ENCODE measurements at places on chromosomes 13 and 19. TPM values are rescaled to one million over a fixed set of nuclear protein-coding genes. Genes with fewer than 3 reads are reported as not detected.

DNA sequence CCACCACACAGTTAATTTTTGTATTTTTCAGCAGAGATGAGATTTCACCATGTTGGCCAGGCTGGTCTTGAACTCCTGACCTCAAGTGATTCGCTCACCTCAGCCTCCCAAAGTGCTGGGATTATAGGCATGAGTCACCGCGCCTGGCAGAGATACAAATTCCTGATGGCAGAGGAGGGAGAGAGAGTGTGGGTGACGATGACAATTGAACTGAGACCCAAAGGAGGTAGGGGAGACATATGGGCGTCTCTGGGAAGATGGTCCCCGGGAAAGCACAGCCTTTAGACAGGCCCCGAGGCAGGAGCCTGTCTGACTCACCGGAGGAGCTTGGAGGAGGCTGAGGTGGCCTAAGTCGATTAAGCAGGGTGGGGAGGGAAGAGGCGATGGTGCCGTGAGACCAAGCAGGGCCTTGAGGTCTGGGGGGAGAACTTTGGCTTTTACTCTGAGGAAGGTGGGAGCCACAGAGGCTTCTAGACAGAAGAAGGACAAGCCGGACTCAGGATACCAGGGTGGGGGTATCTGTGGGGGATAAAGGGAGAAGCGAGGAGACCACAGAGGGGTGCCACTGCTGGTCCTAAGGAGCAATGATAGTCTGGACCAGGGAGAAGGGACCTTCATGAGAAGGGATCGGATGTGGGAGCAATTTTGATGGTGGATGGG lies 38.2 kb downstream of the ARRDC2 start:
- DNase-seq = peak; percentile 95

Gene CEACAM3
- not detected for total RNA-seq

GRCh38 chr13:37001921-37002250 lies 1.3 kb downstream of the EXOSC8 start:
- DNase-seq = no peak

GRCh38 chr19:8262431-8262830 lies 45.7 kb downstream of the CD320 start:
- no peak for DNase-seq

DNA sequence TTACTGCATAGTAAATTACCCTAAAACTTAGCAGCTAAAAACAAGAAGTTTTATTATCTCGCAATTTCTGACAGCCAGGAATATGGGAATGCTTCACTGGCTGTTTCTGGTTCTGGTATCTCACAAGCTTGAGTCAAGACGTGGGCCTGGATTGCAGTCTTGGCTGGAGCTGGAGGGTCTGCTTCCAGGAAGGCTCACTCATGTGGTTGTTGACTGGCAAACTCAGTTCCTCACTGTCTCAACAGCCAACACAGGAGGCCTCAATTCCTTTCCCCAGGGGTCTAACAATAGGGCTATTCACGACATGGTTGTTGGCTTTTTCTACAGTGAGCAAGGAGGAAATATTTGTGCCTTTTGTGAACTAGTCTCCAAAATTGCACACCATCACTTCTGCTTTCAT lies 146.3 kb downstream of the GPC5 start:
- DNase-seq = no peak

Gene PEAK3
- total RNA-seq = not detected

- no peak for DNase-seq
Measured at GRCh38 chr13:48094404-48094780, 512 bp downstream of the MED4 start.

- no peak for DNase-seq
Measured at GRCh38 chr13:50406831-50407230, 391.6 kb downstream of the KCNRG start.

DNA sequence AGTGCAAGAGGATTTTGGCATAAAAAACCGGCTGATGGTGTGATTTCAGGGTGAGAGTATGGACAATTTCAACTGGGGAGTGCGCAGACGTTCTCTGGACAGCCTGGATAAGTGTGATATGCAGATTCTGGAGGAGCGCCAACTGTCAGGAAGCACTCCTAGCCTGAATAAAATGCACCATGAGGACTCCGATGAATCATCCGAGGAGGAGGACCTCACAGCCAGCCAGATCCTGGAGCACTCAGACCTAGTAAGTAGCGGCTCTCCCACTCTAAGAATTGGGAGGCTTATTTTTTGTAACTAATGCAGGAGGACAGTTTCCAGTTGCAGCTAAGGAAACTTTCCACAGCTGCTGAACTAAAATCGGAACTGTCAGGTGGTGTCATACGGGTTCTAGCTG lies 53.6 kb downstream of the ZAR1L start:
- peak; percentile 79 for DNase-seq

- DNase-seq = peak; percentile 98
Measured at GRCh38 chr19:33472691-33473652, 48.6 kb downstream of the PEPD start.

DNA sequence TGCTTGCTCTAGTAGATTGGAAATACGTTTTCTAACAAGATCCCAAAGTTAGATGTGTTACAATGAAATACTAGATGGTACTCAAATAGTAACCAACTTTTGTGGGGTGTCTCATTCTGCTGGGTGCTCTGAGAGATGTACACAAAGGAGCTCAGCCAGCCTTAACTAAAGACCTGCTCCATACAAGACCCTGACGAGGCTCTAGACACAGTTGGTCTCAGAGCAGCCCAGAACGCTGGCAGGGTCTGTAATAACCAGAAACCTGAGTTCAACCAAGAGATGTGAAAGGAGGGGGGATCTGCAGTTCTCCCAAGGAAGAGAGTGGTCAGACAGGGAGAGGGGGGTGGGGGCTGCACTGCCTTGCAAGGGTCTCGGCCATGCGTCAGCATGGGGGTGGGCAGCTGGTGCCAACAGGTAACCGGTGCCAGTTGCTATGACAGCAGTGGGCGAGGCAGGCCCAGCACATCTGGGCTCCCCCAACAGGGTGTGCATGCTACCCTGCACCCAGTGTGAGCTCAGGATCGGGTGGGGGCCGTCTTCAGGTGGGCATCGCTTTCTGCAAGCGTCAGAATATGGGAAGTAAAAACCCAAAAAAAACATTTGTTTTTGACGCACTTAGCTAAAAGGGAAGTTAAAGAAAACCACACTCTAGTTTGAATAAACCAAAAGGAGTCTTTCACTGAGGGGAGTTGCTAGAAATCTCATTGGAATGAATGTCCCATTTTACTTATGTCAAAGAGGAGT lies 68.0 kb upstream of the GPR183 start:
- no peak for DNase-seq

GRCh38 chr13:40922437-40923040 lies 96.6 kb downstream of the ELF1 start:
- DNase-seq = no peak

- DNase-seq = no peak
Measured at GRCh38 chr19:19438366-19439175, 33.1 kb downstream of the GATAD2A start.

Gene KLF12
- total RNA-seq = 6.6 TPM

Gene DHRS12
- total RNA-seq = 0.27 TPM

DNA sequence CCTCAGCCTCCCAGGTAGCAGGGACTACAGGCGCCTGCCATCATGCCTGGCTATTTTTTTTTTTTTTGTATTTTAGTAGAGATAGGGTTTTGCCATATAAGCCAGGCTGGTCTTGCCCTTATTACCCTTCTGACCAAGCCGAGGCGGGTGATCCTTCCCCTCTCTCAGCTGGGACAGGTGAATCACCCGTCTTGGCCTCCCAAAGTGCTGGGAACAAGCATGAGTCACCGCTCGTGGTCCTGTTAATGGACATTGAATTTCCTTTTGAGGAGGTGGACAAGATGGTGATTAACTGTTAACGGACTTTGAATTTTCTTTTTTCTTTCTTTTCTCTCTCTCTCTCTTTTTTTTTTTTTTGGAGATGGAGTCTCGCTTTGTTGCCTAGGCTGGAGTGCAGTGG lies 10.6 kb downstream of the CD70 start:
- peak; percentile 96 for DNase-seq

Gene ACP7
- total RNA-seq = 0.57 TPM

Gene ENOX1
- 1.5 TPM for total RNA-seq

- DNase-seq = peak; percentile 83
Measured at GRCh38 chr19:57099199-57099661, 20.6 kb upstream of the USP29 start.

GRCh38 chr13:34322014-34322742 lies 504.2 kb downstream of the RFC3 start:
- no peak for DNase-seq

DNA sequence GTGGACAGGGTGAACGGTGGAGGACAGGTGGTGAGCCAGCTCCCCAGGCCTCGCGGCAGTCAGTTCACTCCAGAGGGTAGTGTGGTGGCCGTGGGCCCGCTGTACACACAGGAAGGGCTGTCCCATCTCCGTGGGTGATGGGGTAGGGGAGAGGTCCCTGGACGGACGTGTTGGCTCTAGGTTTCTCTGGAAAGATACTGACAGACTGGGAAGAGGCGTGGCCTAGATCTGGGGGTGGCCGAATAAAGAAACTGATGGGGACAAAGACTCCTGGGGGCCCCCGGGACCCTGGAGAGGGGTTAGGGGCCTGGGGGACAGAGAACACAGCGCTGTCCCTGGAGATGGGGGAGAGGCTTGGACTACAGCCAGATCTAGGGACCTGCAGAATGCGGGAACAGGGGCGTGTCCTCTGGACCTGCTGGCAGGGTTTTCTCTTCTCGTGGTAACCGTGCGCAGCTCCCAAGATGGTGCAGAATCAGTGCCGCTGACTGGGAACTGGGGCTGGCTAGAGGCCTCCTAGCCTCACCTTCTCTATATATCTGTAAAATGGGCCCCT lies 4.0 kb upstream of the PRAM1 start:
- DNase-seq = no peak

Gene ZNF433
- 3.3 TPM for total RNA-seq

DNA sequence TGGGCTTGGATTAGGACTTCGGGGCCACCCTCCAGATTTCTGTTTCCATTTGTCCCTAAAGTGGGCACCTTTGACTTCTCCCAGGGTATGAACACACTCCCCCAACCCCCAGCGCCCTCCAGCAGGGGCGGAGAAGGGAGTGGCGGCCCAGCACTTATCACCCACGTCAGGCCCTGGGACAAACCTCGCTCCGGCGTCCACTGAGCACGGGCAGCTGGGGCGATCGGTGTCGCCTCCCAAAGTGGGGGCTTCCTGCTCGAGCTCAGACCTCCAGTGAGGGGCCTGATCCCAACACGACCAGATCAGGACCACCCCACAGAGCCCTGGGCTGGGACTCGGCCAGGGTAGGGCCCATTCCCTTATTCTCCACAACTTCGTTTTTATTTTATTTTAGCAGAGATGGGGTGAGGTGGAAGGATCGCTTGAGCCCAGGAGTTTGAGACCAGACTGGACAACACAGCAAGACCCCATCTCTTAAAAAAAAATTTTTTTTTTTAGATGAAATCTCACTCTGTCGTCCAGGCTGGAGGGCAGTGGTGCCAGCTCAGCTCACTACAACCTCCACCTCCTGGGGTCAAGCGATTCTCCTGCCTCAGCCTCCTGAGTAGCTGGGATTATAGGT lies 3.7 kb upstream of the TCF3 start:
- DNase-seq = no peak

DNA sequence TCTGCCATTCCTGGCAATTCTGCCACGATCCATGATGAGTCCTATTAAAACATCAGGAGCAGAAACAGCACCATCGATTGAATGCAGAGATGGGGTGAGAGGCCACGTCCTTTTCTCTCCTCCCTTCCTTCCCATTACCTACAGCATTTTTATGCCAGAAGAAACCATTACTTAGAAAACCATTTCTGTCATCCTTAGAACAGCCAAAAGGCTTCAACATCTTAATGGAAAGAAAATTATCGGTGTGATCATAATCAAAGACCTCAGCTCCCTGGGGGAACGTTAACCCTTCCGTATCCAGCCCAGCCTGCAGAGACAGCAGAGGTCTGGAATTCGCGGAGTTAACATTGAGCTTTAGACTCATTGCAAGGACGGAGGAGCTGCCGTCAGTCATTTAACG lies 56.0 kb upstream of the SIAH3 start:
- DNase-seq = no peak

Gene HIPK4
- under 0.01 TPM for total RNA-seq

Gene SEMA6B
- 3.2 TPM for total RNA-seq

Gene CFAP97D2
- total RNA-seq = not detected

GRCh38 chr13:42331009-42331408 lies 59.1 kb downstream of the AKAP11 start:
- no peak for DNase-seq
